ENCODE measurements at places on chromosomes 3 and 15.

DNA sequence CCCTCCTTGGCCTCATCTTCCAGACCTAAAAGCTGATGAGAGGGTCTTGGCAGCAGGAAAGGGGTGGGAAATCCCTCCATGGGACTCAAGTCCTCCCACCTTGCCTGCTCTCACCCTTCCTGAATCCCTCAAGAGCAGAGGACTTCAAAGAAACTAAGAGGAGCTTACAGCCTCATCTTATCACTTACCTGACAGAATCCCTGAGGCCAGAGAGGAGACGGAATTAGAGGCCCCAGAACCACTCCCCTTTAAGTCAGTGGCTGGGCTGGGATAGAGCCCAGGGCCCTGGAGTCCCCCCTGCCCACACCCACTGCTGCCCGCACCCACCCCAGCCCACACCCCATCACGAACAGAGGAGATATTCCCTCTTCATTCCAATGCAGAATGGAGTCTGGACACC, 15.2 kb downstream of the LOXL1 start:
- peak; percentile 60 for DNase-seq

GRCh38 chr3:707041-707440, 385.8 kb upstream of the CNTN6 start:
- DNase-seq: no peak

GRCh38 chr15:49134683-49135341, 20.6 kb downstream of the COPS2 start:
- no peak for DNase-seq

GRCh38 chr15:68275165-68275746, 2.3 kb upstream of the FEM1B start:
- no peak for DNase-seq

DNA sequence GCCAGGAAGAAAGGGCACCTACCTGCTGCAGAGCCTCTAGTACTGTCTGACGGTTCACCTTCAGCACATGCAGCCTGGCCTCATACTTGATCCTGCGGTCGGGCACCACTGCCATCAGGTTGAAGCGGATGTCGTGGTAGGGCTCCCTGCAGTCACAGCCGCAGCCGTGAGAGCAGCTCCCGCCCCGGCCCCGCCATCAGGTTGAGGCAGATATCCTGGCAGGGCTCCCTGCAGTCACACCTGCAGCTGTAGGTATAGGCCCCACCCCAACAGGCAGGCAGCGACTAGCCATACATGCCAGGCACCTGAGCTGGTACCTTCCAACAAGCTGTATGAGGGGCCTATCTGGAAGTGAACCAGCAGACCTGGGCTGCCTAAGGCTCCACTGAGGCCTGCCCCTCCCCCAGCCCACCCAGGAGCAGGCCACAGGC, 38.7 kb downstream of the SEMA3G start:
- peak; percentile 78 for DNase-seq

DNA sequence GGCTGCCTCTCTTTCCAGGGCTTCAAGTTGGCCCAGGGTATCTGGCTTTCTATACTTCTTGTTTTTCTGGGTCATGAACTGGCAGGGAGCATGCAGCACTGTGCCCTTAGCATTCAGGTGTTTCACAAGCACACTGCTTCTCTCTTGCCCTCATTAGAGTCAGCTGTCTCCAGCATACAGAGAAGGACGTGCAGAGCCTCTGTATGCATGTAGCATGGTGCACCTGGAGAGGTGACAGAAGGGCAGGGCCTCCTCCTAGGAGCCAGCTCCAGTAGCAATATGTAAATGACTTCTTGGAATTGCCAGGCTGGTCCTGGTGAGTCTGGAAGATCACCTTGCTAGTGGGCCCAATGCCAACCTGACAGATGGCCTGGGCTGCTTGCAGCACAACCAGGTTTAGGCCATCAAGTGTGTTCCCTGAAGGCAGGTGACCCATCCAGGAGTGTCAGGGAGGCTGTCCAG, 44.8 kb upstream of the ATP2C1 start:
- DNase-seq: no peak

Measured in posterior vena cava (tissue), 2 donors.